Stimulated activated CD4-positive, alpha-beta T cell treated with anti-CD3 and anti-CD28 coated beads, TNF-alpha, amount 100 ng/mL, for 1 hour (primary cell): ENCODE measurements at places on chromosomes 2 and 18.

DNA sequence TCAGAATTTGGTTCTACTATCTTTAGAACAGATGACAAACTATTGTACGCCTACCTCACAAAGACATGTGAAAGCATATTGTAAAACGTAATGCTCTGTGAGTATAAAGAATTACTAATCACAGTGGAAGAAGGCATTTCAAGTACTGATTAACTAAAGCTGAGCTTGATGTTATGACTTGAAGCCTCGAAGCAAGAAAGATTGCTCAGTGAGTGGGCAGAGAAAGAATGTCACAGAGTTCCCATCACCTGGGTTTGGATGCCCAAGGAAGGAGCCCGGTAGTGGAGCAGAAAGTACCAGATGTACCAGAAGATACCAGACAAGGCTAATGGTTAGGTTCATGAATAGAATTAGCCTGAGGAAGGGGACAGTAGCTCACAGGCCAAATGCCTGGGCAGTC is 39.5 kb upstream of the FAM110C start:
- DNase-seq: no peak

- no peak for DNase-seq
These were observed 16.1 kb downstream of the IL36A start for GRCh38 chr2:113021312-113021711.

GRCh38 chr2:29443151-29443550 is 327.9 kb downstream of the CLIP4 start:
- DNase-seq: no peak

GRCh38 chr2:59866436-59866835 is 687.0 kb downstream of the BCL11A start:
- no peak for DNase-seq

DNA sequence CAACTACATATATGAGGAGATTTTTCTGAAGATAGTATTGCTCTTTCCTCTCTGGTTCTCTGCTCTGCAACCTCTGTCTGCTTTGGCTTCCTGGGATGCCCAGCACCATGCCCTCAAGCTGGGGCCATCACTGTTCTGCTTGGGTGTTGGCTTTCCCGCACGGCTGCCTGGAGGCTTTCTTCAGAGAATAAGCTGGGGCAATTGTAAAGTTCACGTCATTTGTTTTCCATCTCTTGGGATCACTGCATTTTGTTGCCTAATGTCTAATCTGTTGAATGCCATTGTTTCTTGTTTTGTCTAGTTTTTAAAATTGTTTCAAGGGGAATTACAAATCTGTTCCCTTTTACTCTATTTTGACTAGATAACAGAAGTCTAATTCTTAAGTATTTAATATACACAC is 437.3 kb upstream of the NRP2 start:
- no peak for DNase-seq

GRCh38 chr2:30655660-30656059 is 151.6 kb downstream of the CAPN13 start:
- no peak for DNase-seq

DNA sequence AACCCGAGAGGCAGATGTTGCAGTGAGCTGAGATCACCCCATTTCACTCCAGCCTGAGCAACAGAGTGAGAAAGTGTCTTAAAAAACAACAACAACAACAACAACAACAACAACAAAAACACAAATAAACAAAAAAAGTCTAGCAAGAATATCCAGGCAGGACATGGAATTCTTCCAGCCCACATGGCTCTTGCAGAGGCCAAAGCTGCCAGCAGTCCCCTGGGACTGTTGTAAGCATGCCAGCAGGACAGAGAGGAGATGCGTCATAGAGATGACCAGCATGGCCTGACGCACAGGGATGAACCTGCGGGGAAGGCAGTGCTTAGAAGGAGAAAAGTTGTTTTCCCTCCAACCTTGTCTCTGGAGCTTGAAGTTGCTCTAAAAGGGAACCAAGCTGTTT is 182.3 kb upstream of the PGAP1 start:
- no peak for DNase-seq

DNA sequence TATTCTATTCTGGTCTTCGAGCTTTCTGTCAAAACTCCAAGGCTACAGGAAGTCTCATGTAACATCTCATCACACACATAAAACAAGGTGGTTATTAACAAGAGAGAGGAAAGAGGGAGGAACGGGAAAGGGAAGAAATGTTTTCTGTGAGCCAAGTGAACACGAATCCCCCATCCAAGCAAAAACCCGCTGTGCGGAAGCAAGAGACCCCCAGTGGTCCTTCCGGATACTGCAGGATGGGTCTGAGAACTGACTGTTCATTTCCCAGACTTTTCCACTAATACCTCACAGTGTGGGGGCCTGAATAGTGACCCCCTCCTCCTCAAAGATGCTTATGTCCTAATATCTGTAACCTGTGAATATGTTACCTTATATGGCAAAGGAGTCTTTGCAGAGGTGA is 19.0 kb upstream of the DIPK1C start:
- DNase-seq: no peak

DNA sequence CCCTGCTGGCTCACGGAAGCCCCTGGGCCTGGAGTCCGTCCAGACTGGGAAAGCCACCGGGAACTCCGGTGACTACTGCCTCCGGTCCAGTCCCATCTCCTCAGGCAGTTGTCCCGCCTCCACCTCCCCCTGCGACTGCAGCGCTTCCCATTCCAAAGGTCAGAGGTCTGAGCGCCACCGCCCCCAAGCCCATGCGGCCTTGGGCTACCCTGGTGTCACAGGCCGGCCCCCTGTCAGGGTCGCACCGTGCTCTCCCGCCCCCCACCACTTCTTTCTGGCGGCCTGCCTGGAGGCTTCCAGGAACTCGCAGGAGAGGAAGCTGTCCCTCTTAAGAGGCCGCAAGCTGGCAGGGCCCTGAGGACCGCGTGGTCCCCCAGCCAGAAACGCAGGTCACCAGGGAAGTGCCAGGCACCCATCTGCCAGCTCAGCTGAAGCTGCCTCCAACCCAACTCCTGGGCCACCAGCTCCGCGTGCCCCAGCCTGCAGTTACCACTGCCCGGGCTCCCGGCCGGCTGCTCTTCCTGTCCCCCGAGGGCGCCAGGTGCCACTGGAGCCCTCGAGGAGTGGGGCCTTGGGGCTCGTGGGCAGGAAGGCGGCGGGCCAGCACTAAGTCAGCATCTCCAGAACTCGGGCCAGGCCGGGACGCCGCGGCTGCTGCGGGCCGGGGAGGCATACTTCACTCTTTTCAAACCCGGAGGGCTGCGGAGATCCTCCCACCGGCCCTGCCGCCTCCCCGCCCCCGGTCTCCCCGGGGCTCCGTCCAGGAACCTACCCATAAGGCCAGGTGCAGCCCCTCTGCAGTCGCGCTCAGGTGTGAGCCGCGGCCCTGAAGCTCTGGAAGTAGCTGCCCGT is 83.3 kb upstream of the POMC start:
- DNase-seq: no peak

DNA sequence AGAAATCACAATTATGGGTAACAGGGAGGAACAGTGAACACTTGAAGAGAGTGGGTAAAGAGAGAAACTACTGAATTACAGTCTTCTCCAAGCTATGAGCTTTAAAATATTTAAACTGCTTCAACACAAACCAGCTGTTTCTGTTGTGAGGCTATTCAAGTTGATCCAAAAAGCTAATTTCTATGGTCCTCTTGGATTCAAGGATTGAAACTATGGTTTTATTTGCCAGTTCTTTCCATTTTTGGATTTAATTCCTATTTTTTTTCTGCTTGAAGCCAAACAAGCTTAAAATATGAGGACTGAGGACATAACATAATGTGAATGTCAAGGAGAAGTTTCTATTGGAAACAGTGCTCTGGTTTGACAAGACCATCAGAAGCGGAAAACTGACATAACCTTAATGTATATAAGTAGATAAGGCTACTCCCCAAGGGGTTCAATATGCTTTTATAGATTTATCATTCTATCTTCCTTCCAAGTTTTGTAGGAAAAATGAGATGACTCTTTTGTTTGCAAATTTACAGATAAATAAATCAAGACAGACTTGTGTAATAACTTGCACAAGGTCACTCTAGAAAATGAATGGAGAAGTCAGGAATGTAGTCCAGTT is 60.7 kb upstream of the AQP4 start:
- DNase-seq: no peak

DNA sequence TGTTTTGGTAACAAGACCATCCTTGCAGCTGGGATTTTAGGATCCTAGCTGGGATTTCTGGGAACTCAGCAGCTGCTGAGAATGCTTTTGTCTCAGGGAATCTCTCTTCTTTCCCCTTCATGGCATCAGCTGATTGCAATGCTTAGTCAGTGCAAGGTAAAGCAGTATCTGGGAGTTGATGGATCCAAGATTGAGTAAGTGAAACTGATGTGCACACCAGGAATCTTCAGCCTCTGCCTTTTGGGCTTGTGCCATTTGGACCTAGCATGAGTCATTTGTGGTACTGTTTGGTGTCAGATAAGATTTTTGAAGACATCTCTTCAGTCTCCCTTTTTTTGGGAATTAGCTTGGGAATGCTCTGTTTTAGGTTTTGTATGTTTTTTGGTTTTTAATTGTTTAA is 363.3 kb upstream of the TFPI start:
- no peak for DNase-seq

- DNase-seq: no peak
These were observed 33.5 kb downstream of the SOCS6 start for GRCh38 chr18:70322385-70322784.

GRCh38 chr2:225006730-225007129 is 35.5 kb downstream of the DOCK10 start:
- no peak for DNase-seq

DNA sequence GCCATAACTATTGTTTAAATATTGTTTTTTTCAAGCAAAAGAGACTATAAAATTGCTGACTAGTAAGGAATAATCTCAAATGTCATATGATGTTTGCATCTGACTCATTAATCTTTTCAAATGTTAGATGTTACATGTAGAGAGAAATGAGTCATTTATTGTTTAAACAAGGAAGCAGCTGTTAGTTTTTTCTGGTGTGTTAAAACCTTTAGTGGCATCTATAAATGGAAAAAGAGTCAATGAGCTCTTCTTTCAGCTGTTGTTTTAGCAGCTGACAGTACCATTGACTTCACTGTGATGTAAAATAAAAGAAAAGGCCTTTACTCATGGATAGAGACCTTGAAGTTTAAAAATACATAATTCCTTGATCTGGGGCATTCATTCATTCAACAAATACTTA is 1.8 kb upstream of the KLHL41 start:
- DNase-seq: no peak

DNA sequence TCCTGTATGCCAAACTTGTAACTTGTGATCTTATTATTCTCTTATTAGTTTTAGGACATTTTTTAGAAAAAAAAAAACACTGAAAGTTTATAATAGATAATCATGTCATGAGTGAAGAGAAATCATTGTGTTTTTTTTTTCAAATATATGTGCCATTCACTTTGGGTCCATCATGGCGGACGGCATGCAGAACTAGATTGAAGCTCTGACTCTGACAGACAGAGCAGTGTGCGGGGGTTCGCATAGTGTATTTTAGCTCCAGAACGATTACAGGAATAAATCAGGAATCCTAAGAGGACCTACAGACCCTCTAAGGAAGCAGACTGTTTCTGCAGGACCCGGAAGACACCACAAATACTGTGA is 484.4 kb upstream of the REG3G start:
- DNase-seq: no peak

DNA sequence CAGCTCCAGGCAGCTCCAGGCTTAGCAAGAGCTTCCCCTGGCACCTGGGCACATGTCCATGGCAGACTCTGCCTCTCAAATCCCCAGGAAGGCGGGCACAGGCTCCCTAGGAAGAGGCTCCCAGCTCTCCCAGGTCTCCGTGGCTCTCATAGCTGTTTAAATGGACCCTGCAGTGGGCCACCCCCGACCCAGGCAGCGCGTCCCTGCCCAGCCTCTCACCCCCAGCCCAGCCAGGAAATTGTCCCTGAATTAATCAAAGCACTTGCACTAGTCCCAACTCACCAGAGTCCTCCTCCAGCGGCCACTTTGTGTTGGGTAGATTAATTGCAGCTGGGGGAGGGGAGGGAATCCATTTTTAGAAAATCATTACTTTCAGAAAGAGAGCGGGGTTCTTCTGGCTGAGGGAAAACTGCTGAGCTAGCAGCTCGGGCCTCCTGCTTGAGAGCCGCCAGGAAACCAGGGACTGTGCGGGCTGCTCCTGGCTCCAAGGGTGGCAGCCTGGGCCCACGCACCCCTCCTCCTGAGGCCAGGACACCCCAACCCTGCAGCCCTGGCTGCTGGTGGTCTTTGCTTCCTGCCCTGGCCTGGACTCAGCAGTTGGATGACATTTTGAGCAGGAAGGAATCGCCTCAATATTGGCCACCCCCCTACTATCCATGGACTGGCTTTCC is 36.0 kb downstream of the SMAD7 start:
- DNase-seq: no peak

DNA sequence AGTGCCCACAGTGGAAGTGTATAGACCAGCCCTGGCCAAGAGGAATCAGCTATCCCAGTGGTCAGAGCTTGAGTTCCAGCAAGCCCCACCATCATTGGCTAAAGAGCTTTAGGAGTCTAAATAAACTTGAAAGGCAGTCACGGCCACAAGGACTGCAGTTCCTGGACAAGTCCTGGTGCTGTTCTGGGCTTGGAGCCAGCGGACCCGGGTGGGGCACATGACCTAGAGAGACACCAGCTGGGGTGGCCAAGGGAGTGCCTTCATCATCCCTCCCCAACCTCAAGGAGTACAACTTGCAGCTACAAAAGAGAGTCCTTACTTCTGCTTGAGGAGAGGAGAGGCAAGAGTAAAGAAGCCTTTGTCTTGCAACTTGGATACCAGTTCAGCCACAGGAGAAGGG is 439.8 kb upstream of the TMEFF2 start:
- DNase-seq: no peak

DNA sequence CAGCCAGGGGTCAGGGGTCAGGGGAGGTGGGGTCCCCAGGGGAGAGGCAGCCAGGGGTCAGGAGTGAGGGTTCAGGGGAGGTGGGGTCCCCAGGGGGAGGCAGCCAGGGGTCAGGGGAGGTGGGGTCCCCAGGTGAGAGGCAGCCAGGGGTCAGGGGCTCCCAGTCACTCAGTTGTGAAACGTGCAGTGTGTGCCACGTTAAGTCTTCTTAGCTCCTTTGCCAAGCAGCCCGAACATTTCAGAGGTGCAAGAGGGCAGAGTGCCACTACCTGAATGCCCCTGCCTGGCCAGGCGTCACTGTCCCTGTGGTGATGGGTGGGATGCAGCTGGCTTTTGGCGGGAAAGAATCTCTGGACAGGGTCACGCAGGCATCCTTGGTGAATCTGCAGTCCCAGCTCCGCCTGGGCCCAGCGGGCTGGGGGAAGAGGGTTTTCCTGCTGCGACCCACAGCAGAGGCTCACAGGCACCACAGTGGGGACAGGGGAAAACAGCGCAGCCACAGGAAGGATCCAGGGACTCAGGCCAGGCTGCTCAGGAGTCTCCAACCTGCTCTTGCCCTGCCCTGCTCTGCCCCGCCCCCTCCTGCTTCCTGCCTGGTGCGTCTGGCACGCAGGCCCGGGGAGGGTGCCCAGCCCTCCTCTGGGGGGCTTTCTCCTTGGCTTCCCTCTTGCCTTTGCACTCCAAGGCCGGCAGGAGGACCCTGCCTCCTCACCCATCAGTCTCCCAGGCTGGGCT is 188.3 kb downstream of the TWIST2 start:
- no peak for DNase-seq

DNA sequence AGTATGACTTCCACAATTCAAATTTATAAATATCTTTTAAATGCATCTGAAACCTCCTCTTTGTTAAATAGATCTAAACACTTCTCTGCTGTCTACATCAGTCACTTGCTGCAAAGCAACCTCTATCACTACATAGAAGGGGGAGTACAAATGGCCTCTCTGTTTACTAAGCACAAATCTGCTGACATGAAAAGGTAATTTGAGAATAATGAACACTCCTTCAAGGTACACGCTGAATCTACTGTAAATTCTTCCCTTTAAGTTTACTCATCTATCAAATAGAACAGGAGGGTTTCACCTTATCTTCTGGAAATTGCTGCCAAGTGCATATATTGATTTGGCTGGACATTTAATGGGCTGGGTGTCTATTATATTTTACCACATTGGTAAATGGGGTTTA is 879.6 kb downstream of the SUCLG1 start:
- no peak for DNase-seq
